ENCODE measurements at places on chromosomes 11 and 22.

DNA sequence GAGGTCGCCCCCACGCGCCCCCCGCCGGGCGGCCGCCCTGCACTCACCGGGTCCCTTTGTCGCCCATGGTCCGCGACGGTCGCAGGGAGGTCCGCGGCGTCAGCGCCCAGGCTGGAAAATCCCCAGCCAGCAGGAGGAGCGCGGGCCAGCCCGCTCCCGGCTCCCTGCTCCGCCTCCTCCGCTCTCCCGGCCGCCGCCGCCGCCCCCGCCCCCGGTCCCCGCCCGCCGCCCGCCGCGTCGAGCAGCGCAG, at the start of gene ARRB1:
TSS of gene ARRB1 (minus strand) at position 121 of the 250 bp plus-strand sequence. CDS start at position 67, 54 bp downstream.
- no peak for DNase-seq

DNA sequence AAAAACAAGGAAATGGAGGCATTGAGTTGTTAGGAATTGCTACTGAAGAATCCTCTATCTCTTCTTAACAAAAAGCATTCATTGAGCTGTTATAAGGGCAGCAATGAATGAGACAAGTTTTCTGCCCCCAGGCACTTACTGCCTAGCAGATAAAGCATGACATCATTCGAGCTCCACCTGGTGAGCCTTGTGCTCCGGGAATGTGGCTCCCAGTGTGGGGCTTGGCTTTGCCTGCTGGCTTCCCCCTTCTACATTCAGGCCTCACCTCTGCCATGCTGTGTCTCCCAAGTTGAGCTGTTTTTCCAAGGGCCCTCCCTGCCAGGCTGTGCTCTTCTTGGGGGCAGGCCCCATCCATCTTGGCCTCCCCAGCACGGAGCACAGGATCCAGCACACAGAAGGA, 56.9 kb upstream of the EIF3D start:
- no peak for DNase-seq

GRCh38 chr11:65415499-65416340, 6.9 kb upstream of the NEAT1 start:
- DNase-seq: no peak

DNA sequence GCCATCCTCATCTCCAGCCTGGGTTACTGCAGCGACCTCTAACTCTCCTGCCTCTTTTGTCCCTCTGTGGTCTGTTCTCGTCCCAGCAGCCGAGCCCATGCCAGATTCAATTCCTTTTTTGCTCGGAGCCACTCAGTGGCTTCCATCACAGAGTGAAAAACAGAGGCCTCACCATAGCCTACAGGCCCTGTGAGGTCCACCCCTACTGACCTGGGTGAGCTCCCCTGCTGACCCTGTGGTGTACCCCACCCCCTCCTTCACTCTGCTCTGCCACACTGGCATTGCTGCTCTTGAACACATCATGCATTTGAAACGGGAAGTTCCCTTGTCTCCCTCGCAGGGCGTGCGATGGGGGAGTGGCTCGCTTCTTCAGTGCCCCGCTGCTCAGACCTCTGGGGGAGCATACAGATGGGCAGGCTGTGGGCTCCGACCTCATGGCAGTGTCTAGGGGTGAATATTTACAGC, 2.1 kb downstream of the AIP start:
- no peak for DNase-seq

GRCh38 chr22:29328055-29328454, 12.6 kb upstream of the RASL10A start:
- no peak for DNase-seq

GRCh38 chr11:71372693-71373657, 75.2 kb downstream of the DHCR7 start:
- DNase-seq: no peak

- no peak for DNase-seq
Observed at GRCh38 chr11:120188371-120188770, 22.5 kb upstream of the OAF start.

DNA sequence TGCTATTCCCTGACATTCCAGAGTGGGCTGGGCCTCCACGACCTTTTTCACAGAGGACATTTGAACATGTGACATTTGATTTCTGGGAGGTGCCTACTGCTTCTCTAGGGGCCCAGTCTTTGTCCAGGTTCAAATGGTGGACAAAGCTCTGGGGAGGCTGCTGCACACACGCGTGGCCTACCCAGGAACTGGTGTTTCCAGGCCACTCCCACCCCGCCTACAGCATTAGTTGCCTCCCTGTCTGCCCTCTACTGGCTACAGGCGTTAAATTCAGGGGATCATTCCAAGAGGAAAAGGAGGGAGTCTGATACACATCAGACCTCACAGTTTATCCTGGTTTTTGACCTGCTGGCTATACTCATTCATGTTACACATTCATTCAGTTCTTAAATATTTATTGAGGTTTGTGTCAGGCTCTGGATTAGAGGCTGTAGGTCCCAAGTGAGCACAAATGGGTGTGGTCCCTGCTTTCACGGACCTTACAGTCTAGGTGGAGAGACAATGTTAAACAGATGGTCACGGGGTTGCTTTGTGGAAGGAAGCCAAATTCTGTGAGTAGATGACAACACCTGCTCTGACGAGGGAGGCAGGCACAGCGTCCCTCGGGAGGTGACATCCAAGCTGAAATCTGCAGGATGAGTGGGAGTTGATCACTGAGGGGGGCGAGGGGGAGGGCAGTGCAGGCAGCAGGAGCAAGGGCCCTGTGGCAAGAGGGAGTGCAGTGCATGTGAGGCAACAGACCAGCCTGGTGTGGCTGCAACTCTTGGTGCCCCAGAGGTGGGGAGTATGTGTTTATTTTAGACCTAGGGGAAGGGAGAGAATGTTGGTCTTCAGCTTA, 11.8 kb downstream of the TUB start:
- no peak for DNase-seq

- no peak for DNase-seq
Observed at GRCh38 chr11:100735949-100736675, 49.0 kb downstream of the ARHGAP42 start.

- no peak for DNase-seq
Observed at GRCh38 chr11:100730266-100730665, 43.2 kb downstream of the ARHGAP42 start.

- no peak for DNase-seq
Observed at GRCh38 chr11:69670158-69670845, 4.9 kb downstream of the LTO1 start.

GRCh38 chr11:122100756-122101080, 15.3 kb downstream of the BLID start:
- no peak for DNase-seq

GRCh38 chr11:42598341-42598740, 713.5 kb upstream of the API5 start:
- no peak for DNase-seq

GRCh38 chr11:14764579-14765527, 121.2 kb downstream of the PDE3B start:
- no peak for DNase-seq

GRCh38 chr11:84215672-84216071, 929.5 kb upstream of the CCDC90B start:
- DNase-seq: no peak

- no peak for DNase-seq
Observed at GRCh38 chr11:15112131-15112541, 2.6 kb upstream of the INSC start.

DNA sequence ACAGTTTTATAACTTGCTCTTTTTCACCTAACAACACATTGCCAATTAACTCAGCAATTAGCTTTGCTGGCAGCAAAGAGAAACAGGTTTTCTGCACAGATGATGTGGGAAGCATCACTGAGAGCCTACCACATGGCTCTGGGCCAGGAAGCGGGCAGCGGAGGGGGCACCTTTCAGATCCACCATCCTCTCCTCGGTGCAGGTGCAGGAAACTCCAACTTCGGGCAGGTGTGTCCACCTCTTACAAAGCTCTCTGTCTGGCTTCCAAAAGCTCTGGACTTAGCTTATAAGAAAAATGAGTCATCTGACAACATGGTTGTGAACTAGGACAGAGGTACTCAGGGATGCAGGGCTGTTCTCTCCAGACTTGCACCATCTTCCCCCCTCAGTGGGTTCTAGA, 77.0 kb downstream of the RPS6KA4 start:
- DNase-seq: no peak

DNA sequence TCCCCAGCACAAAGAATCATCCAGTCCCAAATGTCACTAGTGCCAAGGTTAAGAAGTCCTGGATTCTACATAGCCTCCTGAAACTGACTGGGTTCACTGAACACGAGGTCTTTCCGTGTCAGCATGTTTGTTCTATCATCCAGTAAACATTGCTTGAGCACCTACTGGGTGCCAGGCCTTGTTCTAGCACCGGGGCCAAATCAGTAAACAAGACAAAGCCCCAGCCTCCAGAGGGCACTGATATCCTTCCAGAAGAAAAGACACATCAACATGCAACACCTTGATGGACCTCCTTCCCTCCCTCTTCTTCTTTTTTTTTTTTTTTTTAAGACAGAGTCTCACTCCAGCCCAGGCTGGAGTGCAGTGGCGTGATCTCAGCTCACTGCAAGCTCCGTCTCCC, 26.9 kb downstream of the TPST2 start:
- DNase-seq: no peak

DNA sequence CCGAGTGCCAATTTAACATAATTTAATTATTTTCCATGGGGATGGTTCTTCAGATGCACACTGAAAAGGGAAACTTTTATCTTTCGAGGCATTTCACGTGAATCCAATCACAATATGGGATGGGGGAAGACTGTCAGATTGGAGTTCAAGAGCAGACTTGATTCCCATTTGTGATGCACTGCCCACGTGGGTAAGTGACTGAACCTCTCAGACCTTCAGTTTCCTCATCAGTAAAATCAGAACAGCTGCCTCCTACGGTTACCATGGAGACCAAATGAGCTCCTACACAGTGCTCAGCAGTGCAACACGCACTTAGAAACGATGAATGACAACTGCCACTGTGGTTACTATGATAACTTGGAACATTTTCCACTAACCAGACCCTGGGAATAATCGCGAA, 21.7 kb downstream of the KIAA0930 start:
- no peak for DNase-seq

GRCh38 chr11:5258543-5259262, 4.1 kb upstream of the HBG2 start:
- DNase-seq: no peak

GRCh38 chr11:122101625-122102291, 14.3 kb downstream of the BLID start:
- no peak for DNase-seq

GRCh38 chr11:131356206-131356605, 14.2 kb upstream of the NTM start:
- DNase-seq: no peak

DNA sequence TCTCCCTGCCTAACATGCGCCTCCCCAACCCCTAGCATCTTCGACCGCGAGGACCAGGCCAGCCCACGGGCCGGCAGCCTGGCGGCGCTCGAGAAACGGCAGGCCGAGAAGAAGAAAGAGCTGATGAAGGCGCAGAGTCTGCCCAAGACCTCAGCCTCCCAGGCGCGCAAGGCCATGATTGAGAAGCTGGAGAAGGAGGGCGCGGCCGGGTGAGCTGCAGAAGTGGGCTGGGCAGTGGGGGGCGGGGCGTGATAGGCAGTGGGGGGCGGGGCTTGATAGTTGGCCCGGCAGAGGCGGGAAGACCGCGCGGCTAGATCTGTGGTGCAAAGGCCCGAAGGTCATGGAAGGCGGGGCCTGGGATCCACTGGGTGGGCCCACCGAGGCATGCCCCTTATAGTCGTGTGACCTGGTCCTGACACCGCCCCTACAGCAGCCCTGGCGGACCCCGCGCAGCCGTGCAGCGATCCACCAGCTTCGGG, 8.7 kb downstream of the SELENOM start:
- no peak for DNase-seq

- no peak for DNase-seq
Observed at GRCh38 chr11:116825434-116825833, 2.3 kb upstream of the APOA4 start.

GRCh38 chr11:28086569-28086968, 21.4 kb downstream of the KIF18A start:
- DNase-seq: no peak

- DNase-seq: no peak
Observed at GRCh38 chr11:85889676-85890579, 34.7 kb downstream of the CCDC83 start.

GRCh38 chr11:80473562-80473961, 1032.7 kb upstream of the TENM4 start:
- no peak for DNase-seq

DNA sequence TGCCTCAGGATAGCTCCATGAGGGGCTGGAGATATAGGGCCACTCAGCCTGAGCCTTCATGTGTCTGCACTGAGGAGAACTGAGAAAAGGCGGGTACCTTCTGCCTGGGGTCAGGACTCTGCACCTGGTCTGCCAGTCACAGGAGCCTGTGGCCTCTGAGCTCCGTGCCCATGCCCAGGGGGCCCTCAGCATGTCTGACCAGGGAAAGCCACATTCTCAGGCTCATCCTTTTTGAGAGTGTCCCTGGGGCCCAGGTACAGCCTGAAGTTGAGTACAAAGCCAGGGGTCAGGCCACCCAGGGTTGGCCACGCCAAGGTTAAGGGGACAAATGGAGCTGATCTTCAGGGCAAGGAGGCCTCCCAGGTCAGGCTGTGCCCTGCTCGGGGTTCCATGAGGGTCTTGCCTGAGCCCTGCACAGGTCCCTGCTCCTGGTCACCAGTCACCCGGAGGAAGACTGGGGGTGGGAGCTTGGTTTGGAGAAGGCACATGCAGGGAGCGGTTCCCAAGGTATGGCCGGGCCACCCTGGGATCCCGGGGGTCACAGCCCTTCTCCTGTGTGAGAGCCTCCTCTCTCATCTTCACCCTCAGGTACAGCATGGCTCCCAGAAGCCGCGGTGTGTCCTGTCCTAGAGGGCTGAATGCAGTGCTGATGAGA, 6.0 kb downstream of the DENND6B start:
- no peak for DNase-seq

GRCh38 chr11:120808616-120809050, 215.3 kb upstream of the TBCEL start:
- DNase-seq: no peak

- no peak for DNase-seq
Observed at GRCh38 chr22:42831712-42832111, 25.4 kb downstream of the ARFGAP3 start.

DNA sequence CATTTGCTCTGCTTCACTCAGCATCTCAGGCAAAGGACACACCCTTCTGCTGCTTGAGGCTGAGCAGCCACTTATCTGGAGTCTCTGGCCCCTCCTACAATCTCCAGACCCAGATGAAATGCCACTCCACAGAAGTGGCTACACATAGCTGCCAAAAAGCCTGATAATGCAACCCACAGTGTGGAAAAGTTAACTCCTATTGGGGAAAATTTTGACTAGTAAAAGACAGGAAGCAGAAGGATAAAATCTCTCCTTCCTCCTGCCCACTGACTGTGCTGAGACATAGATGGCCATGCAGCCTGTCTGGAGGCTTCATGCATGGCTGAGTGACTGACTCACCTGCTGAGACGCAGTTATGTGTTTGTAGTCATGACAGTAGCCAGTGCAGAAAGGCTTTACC, 92.3 kb upstream of the TEAD1 start:
- DNase-seq: no peak

- no peak for DNase-seq
Observed at GRCh38 chr22:29199702-29200400, 5.8 kb upstream of the EMID1 start.

Data from stimulated activated CD8-positive, alpha-beta memory T cell treated with anti-CD3 and anti-CD28 coated beads, Interleukin-4, amount 100 ng/mL, for 1 hour (primary cell).